WTC11 (cell line): ENCODE measurements at places on chromosomes 5 and 9. TPM values are rescaled to one million over a fixed set of nuclear protein-coding genes. Genes with fewer than 3 reads are reported as not detected.

NUP188 gene
- 71.3 to 98.9 TPM (median 73.5 TPM) in 3 replicates for total RNA-seq

GRCh38 chr9:122406070-122406890 is 35.5 kb downstream of the PTGS1 start:
- H3K4me3 ChIP-seq: no peak overlapping the region
- peaks cover 3% of the 10 kb centered on the region for H3K36me3 ChIP-seq
- H3K4me1 ChIP-seq: no peaks in the 10 kb centered on the region

GRCh38 chr5:43039471-43040286 is 440 bp downstream of the ANXA2R start:
- peak; percentile 53 for DNase-seq
- H3K36me3 ChIP-seq: no peaks in the 10 kb centered on the region
- H3K27ac ChIP-seq: no peak overlapping the region
- peaks cover 95% of the 10 kb centered on the region for H3K27me3 ChIP-seq

DNA sequence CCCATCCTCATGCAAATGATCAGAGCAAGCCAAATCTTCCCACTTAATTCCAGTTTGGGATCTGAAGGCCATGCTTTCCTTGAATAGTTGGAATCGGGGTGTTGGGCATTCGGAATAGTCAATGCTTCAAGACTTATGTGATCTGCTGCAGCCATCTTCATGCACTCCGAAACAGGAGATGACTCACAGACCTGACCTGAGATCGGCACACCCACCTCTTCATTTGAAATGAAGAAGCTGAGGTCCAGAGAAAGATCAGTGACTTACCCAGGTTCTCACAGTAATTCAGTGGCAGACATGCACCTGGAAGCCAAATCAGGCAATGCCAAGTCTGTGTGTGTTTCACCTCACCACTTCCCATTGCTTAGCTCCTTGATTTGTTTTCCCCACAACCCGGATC is 33.0 kb downstream of the FOXD1 start:
- peaks cover 9% of the 10 kb centered on the region for H3K36me3 ChIP-seq
- peaks cover 59% of the 10 kb centered on the region for H3K27me3 ChIP-seq
- H3K4me3 ChIP-seq: no peak overlapping the region
- DNase-seq: no peak
- no peak overlapping the region for H3K27ac ChIP-seq

DMRT3 gene
- total RNA-seq: not detected in 3 replicates
